Left colon (tissue), 2 donors: ENCODE measurements at places on chromosomes 5 and 9. TPM values are rescaled to one million over a fixed set of nuclear protein-coding genes. Genes with fewer than 3 reads are reported as not detected.

DNA sequence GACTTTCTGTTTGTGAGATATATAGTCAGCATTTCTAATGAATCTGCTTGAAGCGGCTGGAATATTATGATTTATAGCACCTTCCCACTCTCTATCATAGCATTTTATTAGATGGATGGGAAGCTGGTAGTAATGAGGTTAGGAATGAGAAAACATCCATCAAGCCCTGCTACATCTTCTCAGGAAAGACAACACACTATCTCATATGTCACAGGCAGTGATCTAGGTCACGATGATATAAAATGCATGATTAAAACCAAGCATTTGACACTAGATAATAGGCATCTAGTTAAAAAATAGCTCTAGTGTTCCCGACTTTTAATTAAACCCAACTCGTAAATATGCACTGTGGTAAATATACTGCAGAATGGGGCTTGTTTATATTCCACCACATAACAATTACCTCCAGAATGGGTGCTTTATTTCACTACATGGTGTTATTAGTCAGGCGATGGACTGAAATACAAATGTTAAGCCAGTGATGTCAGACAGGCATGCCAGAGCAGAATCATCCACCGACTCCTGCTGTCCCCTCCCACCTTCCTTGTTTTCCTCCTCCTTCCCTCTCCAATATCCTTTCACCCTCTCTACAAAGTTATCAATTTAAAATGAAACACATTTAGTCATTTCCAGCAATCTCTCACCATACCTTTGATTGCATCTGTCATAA lies 286.8 kb downstream of the SPATA31D1 start:
- DNase-seq, result no peak

GRCh38 chr9:113179839-113180238 lies 29.0 kb downstream of the SLC31A2 start:
- no peak for DNase-seq

DNA sequence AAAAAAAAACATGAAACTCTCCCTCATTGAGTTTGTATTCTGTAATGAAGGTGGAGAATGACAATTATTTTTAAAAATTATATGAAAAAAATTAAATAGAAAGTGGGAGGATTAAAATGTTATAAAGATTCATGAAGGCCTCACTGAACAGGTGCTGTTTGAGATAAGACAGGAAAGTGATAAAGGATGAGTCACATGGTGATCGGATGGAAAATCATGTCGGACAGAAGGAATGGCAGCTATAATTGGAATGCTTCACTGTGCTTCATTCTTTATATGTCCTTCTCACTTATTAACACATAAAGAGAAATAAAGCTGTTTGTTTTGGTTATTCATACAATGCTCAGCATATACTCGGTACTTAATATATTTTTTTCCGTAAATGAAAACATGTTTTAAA lies 464.5 kb upstream of the RGMB start:
- no peak for DNase-seq

DNA sequence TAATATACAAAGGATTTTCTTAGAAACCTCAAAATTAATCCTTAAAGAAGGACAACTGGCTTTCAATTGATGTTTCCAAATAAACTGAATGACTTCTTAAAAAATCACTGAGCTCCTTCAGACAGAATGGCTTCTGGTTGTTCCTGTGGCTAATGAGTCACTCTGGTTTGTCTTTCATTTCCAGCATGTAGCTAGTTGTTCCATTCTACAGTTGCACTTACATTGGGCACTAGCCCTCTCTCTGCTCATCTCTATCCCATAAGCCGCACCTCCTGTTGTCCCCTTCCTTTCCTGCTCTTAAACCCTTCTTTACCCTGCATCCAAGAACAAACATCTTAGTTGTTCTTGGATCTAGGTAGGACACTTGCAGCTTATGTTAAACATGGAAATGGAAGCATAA lies 235.3 kb upstream of the HAPLN1 start:
- DNase-seq, result no peak

DNA sequence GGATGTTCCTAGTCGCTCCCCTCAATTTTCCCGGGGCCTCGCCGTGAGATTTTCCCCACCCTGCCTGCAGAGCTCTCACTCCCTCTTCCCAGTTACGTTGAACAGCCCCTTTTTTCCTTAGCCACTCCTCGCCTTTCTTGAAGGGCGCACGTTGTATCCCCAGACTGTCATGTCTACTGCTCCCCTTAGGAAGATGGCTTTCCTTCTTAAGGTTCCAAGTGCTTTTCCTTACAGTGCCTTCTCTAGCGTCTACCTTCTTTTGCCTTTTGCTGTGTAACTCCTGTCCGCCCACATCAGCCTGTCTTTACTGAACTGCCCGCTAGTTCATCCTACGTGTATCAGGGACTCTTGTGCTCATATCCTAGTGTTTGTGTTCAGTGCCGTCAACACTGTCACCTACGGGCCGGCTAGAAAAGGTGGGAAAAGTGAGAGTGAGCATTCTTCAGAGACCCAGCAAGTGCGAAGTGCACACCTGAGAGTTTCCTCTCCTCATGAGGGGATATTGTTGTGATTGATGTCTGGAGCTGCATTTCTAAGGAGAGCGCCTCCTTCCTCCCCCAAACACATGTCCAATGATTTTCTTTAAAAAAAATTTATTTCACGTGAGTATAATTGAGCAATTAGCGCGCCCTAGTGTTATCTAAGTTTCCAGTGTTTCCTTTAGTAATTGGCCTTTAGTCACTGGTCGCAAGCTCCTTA lies 764 bp downstream of the CAMLG start:
- peak; percentile 32 for DNase-seq

DNA sequence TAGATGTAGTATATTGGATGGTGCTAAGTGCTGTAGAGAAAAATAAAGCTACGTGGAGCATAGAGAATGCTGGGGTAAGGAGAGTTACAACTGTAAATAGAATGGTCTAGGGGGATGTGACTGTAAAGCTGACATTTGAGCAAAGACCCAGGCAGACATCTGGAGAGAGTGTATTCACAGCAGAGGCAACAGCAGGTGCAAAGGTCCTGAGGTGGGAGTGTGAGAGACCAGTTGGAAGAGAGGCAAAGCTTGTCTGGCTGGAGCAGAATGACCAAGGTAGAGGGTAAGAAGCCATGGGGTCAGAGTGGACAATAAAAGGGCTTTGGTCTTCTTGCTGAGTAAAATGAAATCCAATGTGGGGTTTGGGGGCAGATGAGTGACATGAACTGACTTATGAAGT lies 92.9 kb upstream of the IQGAP2 start:
- no peak for DNase-seq

DNA sequence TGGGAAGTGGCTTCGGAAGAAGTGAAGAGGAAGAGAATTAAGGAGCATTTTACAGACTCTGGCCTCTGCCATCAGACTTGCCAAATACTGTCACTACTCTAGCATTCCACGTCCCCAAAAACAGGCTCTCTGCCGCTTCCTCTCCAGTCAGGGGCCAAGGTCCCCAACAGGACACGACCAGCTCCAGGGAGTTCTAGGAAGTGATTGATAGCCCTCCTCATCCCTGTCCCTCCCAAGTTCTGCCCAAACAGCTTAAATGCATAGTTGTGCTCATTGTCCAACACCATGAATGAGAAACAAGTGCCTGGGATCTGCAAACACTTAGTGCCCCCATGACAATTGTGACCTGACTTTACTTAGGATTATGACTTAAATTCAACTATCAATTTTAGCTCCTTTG lies 96.5 kb downstream of the MED10 start:
- DNase-seq, result no peak

DNA sequence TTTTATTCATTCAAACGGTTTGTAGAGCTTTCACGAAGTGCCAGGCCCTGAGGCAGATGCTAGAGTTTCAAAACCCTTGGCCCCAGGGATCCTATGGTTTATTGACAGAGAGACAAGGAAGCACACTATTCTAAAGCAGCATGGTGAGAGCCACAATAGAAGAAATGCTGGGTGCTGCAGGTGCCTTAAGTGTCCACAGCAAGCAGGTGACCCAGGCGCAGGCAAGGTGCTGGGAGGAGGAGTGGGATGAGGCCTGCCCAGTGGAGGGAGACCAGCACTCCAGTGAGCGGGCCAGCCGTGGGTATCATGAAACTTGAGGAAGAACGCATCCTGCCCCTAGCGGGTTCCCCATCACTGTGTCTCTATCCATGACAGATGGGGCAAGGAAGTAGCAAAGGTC lies 71.0 kb downstream of the OSMR start:
- no peak for DNase-seq

DNA sequence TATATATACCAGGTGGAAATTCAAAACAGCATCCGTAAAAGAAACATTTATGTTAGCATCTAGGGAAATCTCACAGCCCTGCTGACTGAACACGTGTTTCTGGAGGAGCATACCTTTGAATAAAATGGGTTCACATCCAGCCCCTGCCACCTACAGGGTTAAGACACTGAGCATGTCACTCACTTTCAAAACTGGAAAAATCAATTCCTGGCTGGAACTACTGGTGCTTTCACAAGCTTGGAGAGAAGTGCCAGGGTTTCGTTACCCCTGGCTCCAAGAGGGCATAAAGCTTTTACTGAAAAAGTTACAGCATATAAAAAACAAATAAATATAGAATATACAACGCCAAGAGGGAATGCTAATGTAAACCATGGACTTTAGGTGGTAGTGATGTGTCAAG lies 48.0 kb downstream of the SERINC5 start:
- DNase-seq, result no peak

GRCh38 chr5:149500922-149501582 lies 50.2 kb downstream of the CSNK1A1 start:
- DNase-seq, result no peak

NLN gene
- 25.1 TPM for total RNA-seq

NR4A3 gene
- 3.8 TPM for total RNA-seq

DNA sequence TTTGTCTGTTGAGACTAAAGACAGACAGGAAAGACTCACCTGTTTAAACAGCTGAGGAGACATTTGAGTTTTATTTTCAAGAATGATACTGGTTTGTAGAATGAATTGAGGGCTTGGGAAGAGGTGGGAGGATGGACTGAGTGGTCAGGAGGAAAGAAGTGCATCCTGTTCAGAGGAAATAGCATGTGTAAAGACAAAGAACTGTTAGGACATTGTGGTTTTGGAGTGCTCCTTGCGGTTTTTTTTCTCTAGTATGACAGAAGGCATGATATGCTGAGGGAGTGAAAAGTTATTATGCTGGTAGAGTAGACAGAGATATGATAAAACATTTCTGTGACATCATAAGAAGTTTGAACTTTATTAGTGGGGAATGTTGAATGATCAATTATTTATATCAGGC lies 270.7 kb upstream of the ELAVL2 start:
- DNase-seq, result no peak

DNA sequence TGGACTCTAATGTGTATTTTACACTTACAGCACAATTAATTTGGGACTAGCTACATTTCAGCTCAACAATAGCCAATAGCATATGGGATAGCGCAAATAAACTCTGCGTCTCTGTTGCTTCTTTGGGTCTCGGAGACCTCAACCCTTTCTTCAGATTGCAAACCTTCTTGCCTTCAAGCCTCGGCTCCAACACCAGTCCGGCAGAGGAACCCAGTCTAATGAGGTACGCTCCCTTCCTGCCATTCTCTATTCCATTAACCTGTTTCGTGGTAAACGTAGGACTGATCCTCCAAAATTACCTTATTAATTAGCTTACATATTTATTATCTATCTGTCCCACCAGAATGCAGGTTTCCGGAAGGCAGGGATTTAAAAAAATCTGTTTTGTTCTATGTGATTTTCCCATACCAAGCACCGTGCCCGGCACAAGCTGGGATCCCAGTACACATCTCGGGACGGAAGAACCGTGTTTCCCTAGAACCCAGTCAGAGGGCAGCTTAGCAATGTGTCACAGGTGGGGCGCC lies 525 bp upstream of the DAPK1 start:
- no peak for DNase-seq

- no peak for DNase-seq
These were observed 167.4 kb downstream of the GAPVD1 start for GRCh38 chr9:125428902-125429467.

SPARC gene
- 178 TPM for total RNA-seq

FOXB2 gene
- not detected for total RNA-seq

IL4 gene
- total RNA-seq, result not detected

PPP3R2 gene
- 0.12 TPM for total RNA-seq

DNA sequence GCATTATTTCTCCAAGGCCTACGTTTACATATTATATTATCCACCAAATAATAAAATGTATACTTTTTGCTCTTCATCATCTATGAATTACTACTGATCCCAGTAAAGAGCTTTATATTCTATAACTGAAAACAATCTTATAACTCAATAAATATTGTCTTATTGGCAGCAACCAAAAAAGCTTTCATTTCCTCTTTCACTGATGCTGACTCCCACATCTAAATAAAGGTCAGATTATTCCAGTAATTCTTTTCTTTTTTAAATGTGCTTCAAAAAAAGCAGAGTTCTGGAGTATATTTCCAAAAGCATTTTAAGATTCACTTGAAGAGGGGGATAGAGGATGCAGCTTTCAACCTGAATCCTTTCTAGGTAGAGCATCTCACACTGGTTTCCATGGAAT lies 75.3 kb upstream of the NR4A3 start:
- DNase-seq, result no peak

EQTN gene
- 1.5 TPM for total RNA-seq

DNA sequence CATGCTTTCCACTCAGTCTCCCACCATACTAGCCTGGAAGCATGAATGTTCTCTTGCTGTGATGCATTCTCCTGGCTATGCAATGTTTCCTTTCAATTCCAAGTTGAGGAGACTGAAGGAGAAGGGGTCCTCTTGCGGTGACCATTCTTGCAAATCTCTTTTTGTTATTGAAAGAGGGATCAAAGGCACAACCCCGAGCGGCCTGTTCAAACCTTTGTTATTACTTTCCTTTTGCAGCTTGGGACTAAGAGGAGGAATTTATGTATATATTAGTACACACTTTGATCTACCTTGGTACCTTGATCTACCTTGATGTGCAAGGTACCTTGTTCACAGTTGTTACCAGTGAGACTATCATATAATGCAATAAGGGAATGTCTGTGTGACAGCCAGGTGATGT lies 147.3 kb downstream of the KCTD16 start:
- DNase-seq, result no peak

DNA sequence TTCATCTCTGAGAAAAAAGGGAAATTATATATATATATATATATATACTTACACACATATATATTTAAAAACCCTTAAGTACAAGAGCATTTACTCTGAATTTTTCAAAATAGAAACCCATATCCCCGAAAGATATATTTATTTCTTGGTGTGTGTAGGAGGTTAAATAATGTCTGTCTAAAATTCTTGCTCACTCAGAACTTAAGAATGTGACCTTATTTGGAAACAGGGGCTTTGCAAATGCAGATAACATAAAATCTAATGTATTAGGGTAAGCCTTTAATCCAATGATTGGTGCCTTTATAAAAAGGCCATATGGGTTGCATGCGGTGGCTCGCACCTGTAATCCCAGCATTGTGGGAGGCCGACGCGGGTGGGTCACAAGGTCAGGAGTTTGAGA lies 517.3 kb upstream of the TLE4 start:
- DNase-seq, result no peak

SLC4A9 gene
- 0.31 TPM for total RNA-seq

EPB41L4B gene
- 150 TPM for total RNA-seq
